Renal cortex interstitium (tissue), 15 donors: ENCODE measurements at places on chromosomes 11 and 22. TPM values are rescaled to one million over a fixed set of nuclear protein-coding genes. Genes with fewer than 3 reads are reported as not detected.

DNA sequence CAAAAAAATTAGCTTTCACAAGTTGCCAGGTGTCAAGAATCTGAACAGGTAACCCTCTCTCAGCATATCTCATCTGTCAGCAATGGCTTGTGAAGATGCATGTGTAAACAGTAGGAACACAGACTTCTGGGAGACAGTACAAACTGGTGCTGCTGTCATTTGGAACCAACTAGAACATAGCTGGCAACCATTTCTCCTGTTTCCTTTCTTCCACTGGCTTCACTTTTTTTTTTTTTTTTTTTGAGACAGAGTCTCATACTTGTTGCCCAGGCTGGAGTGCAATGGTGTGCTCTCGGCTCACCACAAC lies 2.1 kb upstream of the PIK3C2A start:
- DNase-seq, result no peak

DNA sequence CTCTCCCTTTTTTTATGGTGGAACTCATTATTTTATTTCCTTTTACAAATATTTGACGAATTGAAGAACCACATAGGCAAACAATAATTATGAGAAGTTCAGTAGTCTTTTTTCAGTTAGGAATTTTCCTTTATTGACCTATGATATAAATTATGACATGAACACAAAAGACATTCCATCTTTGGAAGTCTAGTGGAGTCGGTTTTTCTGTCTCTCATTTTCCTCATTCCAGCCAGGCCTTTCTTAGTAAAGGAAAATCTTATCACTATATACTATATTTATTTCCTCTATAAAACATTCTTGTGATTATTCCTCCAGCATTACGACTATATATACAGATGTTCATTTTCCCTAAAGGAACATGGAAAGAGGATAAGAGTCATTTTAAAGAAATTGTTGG lies 1046.1 kb downstream of the DLG2 start:
- no peak for DNase-seq

Gene FOLR1
- 51.1 TPM for polyA plus RNA-seq

GRCh38 chr11:95306801-95307200 lies 75.8 kb upstream of the SESN3 start:
- DNase-seq, result no peak

GRCh38 chr11:70251659-70252321 lies 18.7 kb upstream of the PPFIA1 start:
- no peak for DNase-seq

Gene CD3D
- 0.65 TPM for polyA plus RNA-seq

Gene PRODH
- polyA plus RNA-seq, result 14.7 TPM
